Uterus (tissue), 4 donors: ENCODE measurements at places on chromosomes 13 and 19. TPM values are rescaled to one million over a fixed set of nuclear protein-coding genes. Genes with fewer than 3 reads are reported as not detected.

LHFPL6 gene
- 78.4 TPM for total RNA-seq

ZNF677 gene
- total RNA-seq = 12.9 TPM

EDNRB gene
- 14.9 TPM for total RNA-seq

COX7A1 gene
- 4.7 TPM for total RNA-seq

AP1M2 gene
- not detected for total RNA-seq

BEST2 gene
- not detected for total RNA-seq

CFD gene
- total RNA-seq = 8.5 TPM

OLFM2 gene
- total RNA-seq = 24.8 TPM

MAP4K1 gene
- not detected for total RNA-seq

DAND5 gene
- total RNA-seq = 0.14 TPM

GRCh38 chr19:7098701-7099596, 29.4 kb downstream of the ZNF557 start:
- H3K36me3 ChIP-seq = no peaks in the 10 kb centered on the region
- peak overlapping the region; percentile 100 for H3K27ac ChIP-seq
- no peaks in the 10 kb centered on the region for H3K27me3 ChIP-seq

GRCh38 chr19:5627395-5627904, 4.6 kb downstream of the SAFB start:
- H3K36me3 ChIP-seq = no peaks in the 10 kb centered on the region
- H3K4me1 ChIP-seq = peaks cover 25% of the 10 kb centered on the region
- H3K27me3 ChIP-seq = no peaks in the 10 kb centered on the region
- DNase-seq = no peak

DNA sequence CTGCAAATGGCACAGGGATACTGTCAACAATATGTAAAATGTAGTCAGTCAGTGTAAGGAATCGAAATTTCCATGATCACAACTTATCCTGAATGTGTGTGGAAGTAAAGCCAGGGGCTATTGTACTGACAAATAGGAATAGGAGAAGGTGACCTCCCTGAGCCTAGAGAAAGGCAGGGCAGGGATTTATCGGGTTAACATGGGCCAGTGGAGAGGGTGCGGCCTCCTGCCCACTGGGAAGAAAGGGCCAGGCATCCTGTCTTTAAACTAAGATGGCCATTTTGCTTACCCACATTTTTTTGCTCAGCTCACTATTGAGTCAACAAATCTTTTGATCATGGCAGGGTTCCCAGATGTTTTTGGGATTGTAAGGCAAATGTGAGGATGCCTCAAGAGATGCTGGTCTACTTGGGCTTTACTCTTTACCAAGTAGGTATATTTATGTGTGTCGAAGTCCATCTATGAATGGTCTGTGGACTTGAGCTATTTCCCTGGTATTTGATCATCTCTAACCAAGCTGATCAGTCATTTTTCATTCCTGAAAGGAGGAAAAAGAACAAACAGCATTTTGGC, 116.6 kb upstream of the RNF113B start:
- H3K4me3 ChIP-seq = no peak overlapping the region
- no peak overlapping the region for H3K27ac ChIP-seq
- DNase-seq = no peak
- H3K36me3 ChIP-seq = no peaks in the 10 kb centered on the region
- no peaks in the 10 kb centered on the region for H3K4me1 ChIP-seq
- H3K27me3 ChIP-seq = no peaks in the 10 kb centered on the region

DNA sequence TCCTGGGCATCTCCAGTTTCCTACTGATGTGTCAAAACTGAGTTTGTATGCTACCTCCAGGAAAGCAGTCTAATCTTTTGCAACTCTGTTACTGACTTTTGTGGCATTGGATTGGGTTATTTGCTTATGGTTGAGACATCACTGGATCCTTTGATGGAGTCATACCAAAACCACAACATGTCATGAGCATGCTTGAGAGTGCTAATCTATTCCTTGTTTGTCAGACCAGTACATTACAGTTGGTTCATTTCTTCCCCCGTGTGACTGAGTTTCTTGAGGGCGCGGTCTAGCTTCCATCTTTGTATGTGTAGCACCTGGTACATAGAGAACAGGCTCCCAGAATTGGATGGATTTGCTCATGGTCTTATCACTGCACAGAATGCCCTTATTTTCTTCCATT, 43.2 kb downstream of the SUGT1 start:
- H3K27ac ChIP-seq = no peak overlapping the region
- no peak for DNase-seq
- H3K4me1 ChIP-seq = no peaks in the 10 kb centered on the region
- no peak overlapping the region for H3K4me3 ChIP-seq
- no peaks in the 10 kb centered on the region for H3K27me3 ChIP-seq

DNA sequence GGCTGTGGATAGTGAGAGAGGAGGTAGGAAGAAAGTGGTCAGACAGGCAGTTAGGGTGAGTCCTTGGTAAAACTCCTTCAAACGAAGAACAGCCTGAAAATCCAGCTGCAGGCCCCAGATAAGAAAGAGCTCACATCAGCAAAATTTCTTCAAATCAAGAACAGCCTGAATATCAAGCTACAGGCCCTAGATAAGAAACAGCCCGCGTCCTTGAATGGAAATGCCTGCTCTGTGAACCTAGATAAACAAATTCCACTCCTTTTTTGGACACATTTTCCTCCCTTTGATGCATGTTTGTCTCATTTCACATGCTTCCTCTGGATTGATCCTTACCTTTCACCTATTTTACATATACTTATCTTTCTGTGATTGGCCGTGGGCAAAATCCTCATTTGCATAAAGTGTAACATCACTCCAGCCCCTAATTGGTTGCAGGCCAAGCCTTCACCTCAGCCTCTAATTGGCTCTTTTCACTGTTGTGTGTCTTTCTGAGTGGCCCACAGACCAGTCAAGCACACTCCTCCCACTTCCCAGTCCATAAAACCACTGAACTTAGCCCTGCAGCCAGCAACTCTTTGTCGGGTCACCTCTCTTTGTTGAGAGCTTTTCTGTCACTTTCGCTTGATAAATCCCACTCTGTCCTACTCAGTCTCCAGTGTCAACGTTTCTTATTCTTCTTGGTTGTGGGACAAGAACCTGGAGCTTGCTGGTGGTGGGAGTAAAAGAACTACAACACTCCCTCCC, 6.0 kb upstream of the SULT2A1 start:
- H3K4me3 ChIP-seq = no peak overlapping the region
- no peaks in the 10 kb centered on the region for H3K27me3 ChIP-seq
- DNase-seq = peak; percentile 46
- peak overlapping the region; percentile 21 for H3K27ac ChIP-seq
- H3K36me3 ChIP-seq = no peaks in the 10 kb centered on the region
- H3K4me1 ChIP-seq = no peaks in the 10 kb centered on the region

DNA sequence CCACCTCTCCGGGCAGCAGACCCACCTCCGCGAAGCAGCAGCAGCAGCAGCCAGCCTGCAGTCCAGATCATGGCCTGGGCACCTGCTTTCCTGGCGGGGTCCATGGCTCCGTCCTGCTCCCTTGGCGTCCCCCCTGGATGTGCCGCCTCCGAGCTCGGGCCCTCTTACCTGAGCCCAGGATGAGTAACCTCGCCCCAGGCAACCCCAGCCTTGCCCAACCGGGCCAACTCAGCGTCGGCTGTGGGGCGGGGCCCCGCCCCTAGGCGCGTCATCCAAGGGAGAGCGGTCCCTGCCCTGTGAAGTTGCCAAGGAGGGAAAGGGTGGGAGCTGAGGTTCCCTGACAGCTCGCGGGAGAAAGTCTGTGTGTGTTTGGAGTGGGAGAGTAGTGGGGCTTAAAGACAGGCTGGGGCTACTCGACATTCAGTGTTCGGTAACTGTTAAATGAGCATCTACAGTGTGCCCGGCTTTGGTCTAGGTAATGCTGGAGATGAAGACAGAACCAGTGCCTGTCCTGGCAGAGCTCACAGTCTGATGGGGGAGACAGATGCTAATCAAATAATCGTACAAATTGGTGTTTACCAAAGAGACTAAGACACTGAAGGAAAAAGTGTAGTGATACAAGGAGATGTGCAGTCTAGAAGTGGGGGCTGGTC, at the start of gene LYPD3:
TSS of gene LYPD3 (minus strand) at position 141 of the 653 bp plus-strand sequence. CDS start at position 104, 37 bp downstream.
- peak within 1 kb of the TSS; percentile 62 for H3K4me3 ChIP-seq
- peak; percentile 21 for DNase-seq
- peak within 1 kb of the TSS; percentile 77 for H3K27ac ChIP-seq
- H3K4me1 ChIP-seq = no peaks in the 10 kb centered on the region

GRCh38 chr13:73948848-73949529, 185.2 kb downstream of the KLF12 start:
- H3K27me3 ChIP-seq = no peaks in the 10 kb centered on the region
- H3K4me1 ChIP-seq = no peaks in the 10 kb centered on the region
- H3K4me3 ChIP-seq = no peak overlapping the region
- H3K27ac ChIP-seq = no peak overlapping the region
- DNase-seq = no peak
- H3K36me3 ChIP-seq = no peaks in the 10 kb centered on the region

GRCh38 chr13:44921931-44922758, 67.1 kb downstream of the NUFIP1 start:
- DNase-seq = peak; percentile 88
- peak overlapping the region; percentile 99 for H3K27ac ChIP-seq
- H3K4me3 ChIP-seq = no peak overlapping the region
- no peaks in the 10 kb centered on the region for H3K27me3 ChIP-seq
- H3K4me1 ChIP-seq = peaks cover 4% of the 10 kb centered on the region
- H3K36me3 ChIP-seq = no peaks in the 10 kb centered on the region

DNA sequence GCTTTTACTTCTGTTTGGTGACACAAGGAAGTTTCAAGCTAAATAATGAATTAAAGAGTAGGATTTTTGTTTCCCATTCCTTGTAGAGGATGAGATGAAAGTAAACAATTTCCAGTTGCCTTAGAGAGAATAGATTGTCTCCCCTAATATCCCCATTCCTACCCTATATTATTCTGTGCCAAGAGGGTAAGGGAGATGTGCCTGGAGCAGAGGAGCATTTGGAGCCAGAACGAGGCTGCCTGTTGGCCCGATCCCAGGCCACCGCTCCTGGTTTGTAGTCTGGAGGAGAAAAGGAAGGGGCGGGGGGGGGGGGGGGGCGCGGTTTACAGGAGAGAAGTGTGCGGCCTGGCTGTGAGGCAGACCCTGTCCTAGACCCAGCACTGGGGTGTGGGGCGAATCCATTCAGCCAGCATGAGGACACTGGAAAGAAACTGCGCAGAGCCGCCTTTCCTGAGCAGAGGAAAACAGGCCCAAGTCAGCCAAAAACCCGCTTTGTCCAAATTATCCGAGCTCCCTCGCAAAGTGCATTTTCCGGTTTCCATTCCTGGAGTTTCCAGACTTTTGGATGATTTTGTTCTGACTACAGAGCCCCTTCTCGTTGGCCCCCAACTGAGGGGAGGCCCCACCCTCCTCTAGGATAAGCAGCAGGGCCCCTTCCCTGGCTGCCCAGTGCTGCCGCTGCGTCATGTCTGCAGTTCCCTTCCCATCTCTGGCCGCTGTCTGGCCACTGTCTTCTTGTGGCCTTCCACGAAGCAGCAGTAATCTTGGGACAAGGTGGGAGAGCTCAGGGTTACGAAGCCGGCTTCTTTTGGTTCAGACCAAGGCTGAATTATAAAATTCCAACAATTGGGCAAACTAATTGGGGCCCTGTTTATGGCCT, 23.0 kb downstream of the NFIX start:
- H3K4me1 ChIP-seq = peaks cover 8% of the 10 kb centered on the region
- H3K4me3 ChIP-seq = peak overlapping the region; percentile 29
- no peaks in the 10 kb centered on the region for H3K36me3 ChIP-seq
- no peaks in the 10 kb centered on the region for H3K27me3 ChIP-seq
- peak; percentile 86 for DNase-seq
- peak overlapping the region; percentile 99 for H3K27ac ChIP-seq

DNA sequence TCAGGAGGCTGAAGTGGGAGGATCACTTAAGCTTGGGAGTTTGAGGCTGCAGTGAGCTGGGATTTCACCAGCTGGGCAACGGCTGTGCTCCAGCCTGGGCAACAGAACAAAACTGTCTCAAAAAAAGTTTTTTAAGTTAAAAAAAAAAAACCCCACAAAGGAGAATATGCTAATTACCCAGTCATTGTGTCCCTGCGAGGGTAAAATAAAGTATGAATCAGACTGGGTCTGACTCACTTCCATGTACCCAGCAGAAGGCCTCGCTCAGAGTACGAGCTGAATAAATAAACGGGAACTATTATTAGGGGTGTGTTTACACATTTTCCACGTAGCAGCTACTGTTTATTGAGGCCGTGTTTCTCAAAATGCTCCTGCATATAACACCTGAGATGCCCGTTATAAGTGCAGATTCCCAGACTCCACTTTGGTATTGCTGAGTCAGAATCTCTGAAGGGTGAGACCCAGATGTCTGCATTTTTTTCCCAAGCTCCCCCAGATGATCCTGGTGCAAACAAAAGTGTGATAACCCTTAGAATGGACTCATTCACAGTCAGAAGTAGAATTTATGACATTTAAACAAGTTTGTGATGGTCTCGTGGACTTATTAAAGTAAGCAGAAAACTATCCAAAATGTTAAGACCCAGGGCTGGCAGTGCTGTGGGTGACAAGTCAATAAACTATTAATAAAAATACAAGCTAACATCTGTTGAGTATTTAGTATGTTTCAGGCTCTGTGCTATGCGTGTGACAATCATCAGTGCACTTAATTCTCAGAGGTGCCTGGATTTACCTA, 28.2 kb downstream of the KCNC3 start:
- H3K27me3 ChIP-seq = no peaks in the 10 kb centered on the region
- H3K36me3 ChIP-seq = no peaks in the 10 kb centered on the region
- no peak for DNase-seq
- no peak overlapping the region for H3K4me3 ChIP-seq

- H3K4me1 ChIP-seq = no peaks in the 10 kb centered on the region
- DNase-seq = no peak
- H3K27ac ChIP-seq = no peak overlapping the region
- H3K27me3 ChIP-seq = no peaks in the 10 kb centered on the region
- no peaks in the 10 kb centered on the region for H3K36me3 ChIP-seq
- H3K4me3 ChIP-seq = no peak overlapping the region
Observed at GRCh38 chr13:54004026-54004699, 975.5 kb downstream of the OLFM4 start.

GRCh38 chr19:58579473-58580142, 6.5 kb upstream of the MZF1 start:
- no peak overlapping the region for H3K4me3 ChIP-seq
- no peak overlapping the region for H3K27ac ChIP-seq
- no peaks in the 10 kb centered on the region for H3K4me1 ChIP-seq
- no peaks in the 10 kb centered on the region for H3K27me3 ChIP-seq

DNA sequence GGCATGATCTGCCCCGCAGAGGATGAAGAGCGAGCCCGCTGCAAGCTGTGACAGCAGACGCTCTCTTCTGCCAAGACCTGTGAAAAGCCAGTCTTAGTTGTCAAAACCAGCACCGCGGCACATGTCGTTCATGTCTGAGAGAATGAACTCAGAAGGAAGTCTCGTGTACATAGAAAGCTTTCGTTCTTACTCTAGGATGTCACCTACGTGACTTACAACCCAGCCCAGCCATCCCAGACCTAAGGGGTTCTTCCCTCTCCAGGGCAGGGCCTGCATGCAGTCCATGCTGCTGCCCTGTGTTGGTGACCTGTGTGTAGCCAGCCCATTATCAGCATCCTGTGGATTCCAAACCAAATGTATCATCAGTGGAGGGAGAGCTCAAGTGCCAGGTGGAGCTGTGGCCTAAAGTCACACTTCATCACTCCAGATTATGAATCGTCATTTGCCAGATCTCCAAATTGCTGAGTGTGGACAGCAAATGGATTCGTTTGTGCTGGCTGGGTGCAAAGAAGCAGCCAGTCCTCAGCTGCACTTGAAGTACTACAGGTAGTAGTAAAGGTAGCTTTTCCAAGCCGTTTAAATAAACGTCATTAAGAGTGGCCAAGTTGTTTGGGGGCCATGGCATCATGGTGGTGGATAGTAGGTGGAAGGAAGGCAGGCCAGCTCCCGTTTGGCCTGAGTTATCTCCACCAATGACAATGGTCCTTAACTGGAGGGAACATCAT, 73.9 kb upstream of the GPR183 start:
- no peaks in the 10 kb centered on the region for H3K36me3 ChIP-seq
- no peaks in the 10 kb centered on the region for H3K27me3 ChIP-seq
- H3K4me1 ChIP-seq = no peaks in the 10 kb centered on the region
- no peak overlapping the region for H3K27ac ChIP-seq
- no peak overlapping the region for H3K4me3 ChIP-seq
